ENCODE measurements at places on chromosomes 12 and 14.
A peak's percentile ranks its signal among the peaks of the same experiment; 100 is the strongest.

- DNase-seq: no peak
Observed at GRCh38 chr12:30345744-30346471, 349.8 kb downstream of the IPO8 start.

GRCh38 chr12:107302649-107303341 is 209.4 kb upstream of the CRY1 start:
- DNase-seq: no peak

- peak; percentile 49 for DNase-seq
Observed at GRCh38 chr14:96039633-96040311, 610 bp downstream of the C14orf132 start.

DNA sequence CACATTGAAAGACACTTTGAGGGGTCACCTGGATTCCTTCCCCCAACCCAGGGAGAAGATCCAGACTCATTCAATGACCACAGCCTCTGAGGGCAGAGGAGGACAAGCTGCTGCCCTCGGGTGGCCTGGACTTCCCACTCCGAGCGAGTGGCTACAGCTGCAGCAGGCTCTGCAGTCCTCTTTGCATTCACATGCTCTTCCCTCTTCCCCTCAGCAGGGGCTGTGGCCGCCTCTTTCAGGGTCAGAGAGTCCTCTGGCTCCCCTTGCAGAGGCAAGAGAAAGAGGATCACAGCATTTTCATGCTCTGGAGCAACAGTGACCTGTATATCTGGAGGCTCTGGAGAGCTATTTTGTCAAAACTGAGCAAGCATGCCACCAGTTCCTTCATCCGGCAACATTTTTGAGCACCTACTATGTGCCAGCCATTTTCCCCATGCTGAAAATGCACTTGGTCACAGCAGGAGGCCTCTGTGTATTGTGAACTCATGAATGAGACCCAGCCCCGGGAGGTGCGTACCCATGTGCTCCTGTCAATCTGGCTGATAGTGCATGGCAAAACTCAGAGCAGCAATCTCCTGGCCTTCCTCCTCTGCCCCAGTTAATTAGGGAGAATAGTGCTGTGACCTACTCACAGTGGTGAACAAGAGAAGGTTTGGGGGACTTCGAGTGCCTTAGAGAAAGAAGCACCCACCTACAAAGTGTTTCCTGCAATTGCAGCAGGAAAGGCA is 42.9 kb upstream of the KCNA5 start:
- no peak for DNase-seq

GRCh38 chr12:106054049-106054448 is 84.7 kb downstream of the NUAK1 start:
- no peak for DNase-seq

GRCh38 chr12:57549909-57550640 is at the start of gene KIF5A:
Gene KIF5A (plus strand): TSS chr12:57550044. CDS start chr12:57550272, 228 bp downstream.
- DNase-seq: no peak

DNA sequence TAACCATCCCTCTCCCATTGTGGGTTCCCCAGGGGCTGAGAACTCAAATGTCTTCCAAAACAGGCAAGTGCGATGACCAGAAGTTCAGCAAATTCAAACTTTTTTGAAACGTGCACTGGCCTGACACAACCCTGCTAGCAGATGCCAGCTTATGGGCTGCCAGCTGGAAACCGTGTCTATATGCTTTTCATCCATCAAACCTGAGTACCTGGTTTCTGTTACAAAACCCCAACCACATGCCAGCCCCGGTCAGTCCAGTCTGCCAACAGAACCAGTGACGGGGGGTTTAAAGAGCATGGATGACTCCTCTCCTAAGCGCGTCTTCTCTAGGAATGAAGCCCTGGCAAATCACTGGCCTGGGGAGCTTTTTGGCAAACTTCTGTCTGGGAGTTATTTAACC is 189.7 kb downstream of the TTC7B start:
- no peak for DNase-seq

GRCh38 chr14:95486875-95487668 is 29.4 kb downstream of the SYNE3 start:
- no peak for DNase-seq

GRCh38 chr14:100858838-100859220 is 32.9 kb downstream of the MEG3 start:
- DNase-seq: no peak

GRCh38 chr12:21172079-21172478 is 41.1 kb downstream of the SLCO1B1 start:
- DNase-seq: no peak

GRCh38 chr12:108305520-108305919 is 33.6 kb downstream of the CMKLR1 start:
- DNase-seq: no peak

Data from nucleus accumbens (tissue), 56 donors.